ENCODE measurements at places on chromosomes 5 and 9.

DNA sequence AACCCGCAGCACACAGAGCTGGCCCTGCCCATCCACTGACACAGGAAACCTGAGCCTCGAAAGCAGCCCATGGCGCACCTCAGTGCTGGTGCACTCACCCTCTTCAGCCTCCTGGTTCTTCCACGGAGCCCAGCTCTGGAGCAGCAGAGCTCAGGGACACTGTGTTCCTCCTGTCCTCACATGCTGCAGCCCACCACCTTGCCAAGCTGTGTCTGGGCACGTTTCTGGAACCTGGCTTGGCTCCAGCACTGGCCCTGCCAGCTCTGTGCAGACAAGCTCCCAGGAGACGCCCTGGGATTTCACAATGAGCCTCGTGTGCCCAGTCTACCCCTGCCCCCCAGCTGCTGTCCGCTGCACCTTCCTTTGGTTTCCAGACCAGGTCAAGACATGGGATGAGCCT, 119.5 kb downstream of the SYK start:
- peak; percentile 15 for DNase-seq

- peak; percentile 61 for DNase-seq
Measured at GRCh38 chr5:159050316-159051143, 49.2 kb downstream of the EBF1 start.

DNA sequence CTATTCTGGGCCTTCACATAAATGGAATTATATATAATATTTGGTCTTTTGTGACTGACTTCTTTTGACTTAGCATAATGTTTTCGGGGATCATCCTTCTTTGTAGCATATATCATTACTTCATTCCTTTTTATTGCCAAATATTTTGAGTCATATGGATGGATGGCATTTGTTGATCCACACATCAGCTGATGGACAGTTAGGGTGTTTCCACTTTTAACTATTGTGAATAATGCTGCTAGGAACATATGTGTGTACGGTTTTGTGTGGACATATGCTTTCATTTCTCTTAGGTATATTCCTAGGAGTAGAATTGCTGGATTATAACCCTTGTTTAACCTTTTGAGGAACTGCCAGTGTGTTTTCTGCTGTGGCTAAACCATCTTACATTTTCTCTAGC, 249.6 kb downstream of the FANCC start:
- DNase-seq = no peak

DNA sequence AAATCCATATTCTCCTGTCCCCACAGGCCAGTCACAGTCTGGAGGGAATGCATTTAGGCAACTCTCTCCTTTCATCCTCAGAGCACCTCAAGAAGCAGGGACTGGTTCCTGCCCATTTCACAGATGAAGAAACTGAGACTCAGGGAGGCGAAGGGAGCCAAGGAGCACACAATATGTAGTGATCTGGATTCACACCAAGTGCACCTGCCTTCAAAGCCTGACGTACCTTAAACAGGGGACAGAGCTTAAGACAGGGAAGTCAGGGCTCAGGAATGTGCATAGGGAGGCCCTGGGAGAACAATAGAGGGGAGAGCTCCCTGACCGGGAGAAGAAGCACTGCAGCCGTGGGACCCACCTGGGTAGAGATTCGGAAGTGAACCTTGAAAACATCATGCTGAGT, 83.0 kb downstream of the GABBR2 start:
- no peak for DNase-seq

GRCh38 chr5:74478328-74478727, 162.2 kb downstream of the ENC1 start:
- no peak for DNase-seq

GRCh38 chr9:114055061-114055460, 23.0 kb downstream of the AMBP start:
- DNase-seq = no peak

DNA sequence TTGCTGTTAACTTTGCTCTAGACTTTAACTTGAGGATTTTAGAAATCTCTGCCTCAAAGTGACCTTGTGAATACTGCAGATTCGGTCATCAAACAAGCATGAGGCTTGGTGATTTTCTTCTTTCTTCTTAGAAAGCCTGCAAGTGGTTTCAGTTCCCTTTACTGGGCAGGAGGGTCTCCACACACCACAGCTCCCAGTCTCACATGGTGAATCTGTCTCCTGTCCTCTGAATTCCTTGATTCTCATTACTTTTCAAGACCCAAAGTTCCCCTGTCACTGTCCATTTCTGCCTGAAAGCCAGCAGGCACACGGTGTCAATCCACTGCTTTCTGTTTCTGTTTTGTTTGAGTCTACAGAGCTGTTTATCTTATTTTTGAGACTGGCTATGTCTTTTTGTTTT, 14.1 kb downstream of the HSPB3 start:
- no peak for DNase-seq

GRCh38 chr9:111731928-111732327, 62.8 kb downstream of the SHOC1 start:
- no peak for DNase-seq

GRCh38 chr5:33091571-33092363, 349.0 kb upstream of the TARS1 start:
- no peak for DNase-seq

DNA sequence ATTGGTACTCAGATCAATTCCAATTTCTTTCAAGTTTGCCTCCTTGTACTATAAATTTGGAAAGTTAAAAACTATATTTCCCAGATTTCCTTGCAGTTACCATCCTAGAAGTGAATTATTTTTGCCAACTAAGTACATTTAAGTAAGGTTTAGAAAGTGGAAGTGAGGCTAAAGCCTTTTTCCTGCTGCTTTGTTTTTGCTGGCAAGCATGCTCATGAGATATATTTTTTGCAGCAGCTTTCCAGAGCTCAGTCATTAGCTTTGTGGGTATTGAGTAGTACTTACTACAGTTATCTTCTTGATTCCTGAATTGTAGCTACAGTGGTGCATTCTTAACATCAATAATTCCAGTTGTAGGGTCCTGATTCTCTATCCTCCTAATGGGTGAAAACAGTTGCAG, 3.5 kb upstream of the BTF3 start:
- DNase-seq = peak; percentile 12

GRCh38 chr9:90287567-90288274, 354.9 kb downstream of the DIRAS2 start:
- DNase-seq = peak; percentile 48

DNA sequence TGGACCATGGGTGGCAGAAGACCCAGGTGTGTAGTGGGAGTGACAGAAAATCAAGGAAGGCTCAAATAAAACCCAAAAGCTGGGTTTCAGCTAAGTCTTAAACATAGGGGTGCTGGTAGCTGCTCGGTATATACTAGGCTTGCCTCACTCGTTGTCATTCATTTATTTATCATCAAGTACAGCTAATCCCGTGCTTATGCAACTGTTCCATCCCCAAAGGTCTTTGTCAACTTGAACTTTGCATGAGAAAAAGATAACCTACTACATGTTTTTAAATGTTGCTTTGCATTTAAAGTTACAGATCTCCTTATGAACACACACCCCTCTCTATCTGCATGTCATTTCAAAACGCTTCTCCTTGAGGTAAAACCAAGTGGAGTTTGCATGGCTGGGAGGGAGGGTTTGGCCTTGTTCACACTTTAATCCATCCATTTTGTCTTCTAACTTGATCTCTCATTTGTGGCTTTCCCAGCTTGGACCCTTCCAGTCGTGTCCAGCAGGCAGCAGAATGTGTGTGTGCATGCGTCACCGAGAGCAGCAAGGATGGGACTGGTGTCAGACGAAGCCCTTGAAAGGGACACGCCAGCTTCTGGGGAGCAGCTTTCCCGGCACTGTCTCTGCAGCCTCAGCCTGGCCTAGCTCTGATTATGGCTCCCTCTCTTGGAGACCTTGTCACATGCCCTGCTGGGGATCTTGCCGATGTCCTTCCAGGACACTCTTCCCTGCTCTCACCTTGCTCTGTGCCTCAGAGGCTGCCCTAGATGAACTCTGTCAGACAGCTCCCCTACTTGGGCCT, 133.5 kb downstream of the GADD45G start:
- no peak for DNase-seq

- no peak for DNase-seq
Measured at GRCh38 chr5:88926774-88927173, 43.8 kb upstream of the MEF2C start.

DNA sequence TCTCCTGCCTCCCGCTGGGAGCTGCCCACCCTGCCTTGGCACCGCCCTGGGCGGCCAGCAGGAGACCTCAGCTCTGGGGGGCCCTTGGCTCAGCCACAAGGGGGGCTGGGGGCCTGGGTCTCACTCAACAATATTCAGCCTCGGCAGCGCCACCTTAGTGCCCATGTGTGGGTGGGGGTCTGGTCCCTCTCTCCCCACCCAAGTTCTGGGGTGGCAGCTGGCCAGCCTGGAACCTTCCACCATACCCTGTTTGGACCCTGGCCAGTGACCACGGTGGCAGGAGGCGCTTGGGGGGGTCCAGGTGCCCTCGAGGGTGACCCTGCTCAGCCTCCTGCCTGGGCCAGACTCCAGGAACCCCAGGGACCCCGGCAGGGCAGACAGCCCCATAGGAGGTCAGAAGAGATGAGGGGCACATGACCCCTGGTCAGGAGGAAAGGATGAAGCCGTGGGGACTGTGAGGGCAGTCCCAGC, 22.2 kb downstream of the NKD2 start:
- no peak for DNase-seq

DNA sequence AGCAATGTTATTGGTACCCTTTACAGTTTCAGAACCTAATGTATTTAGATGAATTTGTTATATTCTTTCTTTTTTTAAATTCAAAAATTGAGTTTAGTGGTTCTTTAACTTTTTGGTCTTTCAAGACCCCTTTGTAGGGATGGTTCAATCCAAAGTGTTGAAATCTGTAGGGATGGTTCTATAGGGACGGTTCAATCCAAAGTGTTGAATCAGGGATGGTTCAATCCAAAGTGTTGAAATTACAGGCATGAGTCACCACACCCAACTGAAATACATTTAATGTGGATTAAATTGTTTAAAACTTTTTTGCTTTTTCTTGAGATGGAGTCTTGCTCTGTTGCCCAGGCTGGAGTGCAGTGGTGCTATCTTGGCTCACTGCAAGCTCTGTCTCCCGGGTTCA, 30.6 kb downstream of the SNX2 start:
- DNase-seq = no peak

GRCh38 chr5:171842777-171843328, 57.2 kb downstream of the SMIM23 start:
- DNase-seq = no peak

DNA sequence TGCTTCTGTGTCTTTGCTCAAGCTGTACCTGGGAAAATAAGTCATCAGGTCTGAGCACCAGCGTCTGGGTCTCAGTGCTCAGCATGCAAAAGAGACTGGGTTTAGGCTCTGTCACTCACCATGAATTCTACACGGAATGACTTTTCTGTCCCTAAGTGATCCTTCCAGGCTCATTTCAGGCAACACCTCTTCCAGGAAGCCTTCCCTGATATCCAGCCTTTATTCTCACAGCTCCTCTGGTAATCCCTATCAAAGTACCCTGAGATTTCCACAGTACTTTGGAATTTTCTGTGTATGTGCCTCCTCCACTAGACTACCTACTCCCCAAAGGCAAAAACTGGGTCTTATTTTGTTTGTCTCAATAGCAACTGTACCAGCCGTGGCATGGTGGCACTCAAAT, 92.7 kb upstream of the BOD1 start:
- DNase-seq = no peak

GRCh38 chr5:30069441-30070263, 1123.8 kb upstream of the CDH6 start:
- DNase-seq = no peak

GRCh38 chr9:98921732-98922131, 22.0 kb upstream of the COL15A1 start:
- no peak for DNase-seq

DNA sequence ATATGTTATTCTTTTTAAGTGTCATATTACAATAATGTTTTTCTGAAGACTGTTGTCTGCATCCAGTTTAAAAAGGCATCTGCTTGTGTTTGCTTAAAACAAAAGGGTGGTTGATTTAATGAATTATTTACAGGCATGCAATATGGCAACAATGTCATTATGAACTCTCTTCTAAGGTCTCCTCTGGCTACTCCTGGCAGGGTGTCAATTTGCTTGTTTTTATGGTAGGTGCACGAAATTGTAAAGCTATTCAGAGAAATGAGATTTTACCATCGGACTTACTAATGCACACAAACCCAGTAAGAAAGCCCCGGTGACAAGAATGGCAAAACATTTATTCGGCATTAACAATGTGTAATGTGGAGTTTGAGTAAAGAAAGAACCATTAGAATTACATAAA, 539.8 kb upstream of the ZNF608 start:
- no peak for DNase-seq

- no peak for DNase-seq
Measured at GRCh38 chr5:107378218-107378899, 292.4 kb downstream of the EFNA5 start.

DNA sequence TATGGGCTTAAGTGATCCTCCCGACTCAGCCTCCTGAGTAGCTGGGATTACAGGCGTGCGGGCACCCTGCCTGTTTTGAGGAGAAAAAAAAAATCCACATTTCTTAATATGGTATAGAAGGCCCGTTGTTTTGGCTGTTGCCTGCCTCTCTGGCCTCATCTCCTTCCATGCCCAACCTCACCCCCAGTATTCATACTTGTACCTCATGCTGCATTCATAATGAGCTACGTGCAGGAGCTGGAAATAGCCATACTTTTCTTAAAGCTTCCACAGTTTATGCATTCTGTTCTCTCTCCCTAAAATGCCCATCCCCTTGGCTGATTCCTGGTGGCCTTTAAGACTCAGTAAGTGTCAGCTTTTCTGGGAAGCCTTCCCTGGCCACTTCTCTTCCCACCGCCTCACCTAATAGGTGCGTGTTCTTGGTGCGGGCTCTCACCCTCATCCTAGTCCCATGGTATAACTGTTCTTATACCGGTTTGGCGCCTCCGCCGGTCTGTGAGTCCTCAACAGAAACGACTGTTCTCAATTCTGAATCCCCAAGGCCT, 2.1 kb upstream of the TPM2 start:
- no peak for DNase-seq

DNA sequence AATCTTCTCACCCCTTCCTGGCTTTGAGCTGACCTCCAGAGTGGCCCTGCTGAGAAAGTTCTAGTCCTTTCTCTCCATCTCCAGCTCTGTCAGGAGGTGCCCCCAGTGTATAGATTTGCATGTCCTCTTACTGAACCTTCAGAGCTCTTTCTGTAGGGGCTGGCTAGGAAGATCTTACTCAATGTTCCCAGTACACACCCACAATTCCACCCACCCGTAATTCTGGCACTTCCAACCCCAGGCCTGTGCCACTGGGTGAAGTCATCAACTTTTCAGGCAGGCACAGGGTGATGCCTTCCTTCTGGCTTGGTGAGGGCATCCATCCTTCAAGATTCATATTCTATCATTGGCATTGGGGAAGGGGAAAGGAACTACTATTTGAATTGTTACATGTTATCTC, 75.9 kb downstream of the ACER2 start:
- DNase-seq = no peak

DNA sequence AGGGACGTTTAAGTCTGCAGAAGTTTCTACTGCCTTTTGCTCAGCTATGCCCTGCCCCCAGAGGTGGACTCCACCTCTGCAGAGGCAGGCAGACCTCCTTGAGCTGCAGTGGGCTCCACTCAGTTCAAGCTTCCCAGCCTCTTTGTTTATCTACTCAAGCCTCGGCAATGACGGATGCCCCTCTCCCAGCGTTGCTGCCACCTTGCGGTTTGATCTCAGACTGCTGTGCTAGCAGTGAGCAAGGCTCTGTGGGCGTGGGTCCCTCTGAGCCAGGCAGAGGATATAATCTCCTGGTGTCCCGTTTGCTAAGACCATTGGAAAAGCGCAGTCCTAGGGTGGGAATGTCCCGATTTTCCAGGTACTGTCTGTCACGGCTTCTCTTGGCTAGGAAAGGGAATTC, 2188.5 kb upstream of the WWC1 start:
- no peak for DNase-seq
